CD4-positive, alpha-beta T cell treated with Interleukin-6 at 100 ng/mL for 8 hours (primary cell): ENCODE measurements at places on chromosomes 11 and 22.
A peak's percentile ranks its signal among the peaks of the same experiment; 100 is the strongest.

- no peak for DNase-seq
These were observed 40.2 kb downstream of the SNX19 start for GRCh38 chr11:130876100-130876499.

DNA sequence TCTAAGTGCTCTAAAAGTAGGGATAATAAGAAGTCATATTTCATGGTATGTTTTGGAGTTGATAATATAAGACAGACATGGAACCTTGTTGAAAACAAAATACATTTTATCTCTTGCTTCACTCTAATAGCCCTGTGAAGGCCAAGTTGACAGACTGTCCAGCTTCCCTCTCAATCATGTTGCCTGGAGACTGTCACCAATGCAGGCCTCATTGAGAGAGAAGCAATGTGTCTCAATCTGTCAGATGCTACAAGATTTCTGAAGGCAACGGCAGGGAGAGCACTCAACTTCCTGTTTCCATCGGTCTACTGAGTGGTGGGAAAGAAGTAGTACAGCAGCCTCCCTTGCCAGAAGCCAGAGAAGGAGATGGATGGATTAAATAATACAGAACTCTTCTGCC, 23.6 kb upstream of the FJX1 start:
- DNase-seq = no peak

DNA sequence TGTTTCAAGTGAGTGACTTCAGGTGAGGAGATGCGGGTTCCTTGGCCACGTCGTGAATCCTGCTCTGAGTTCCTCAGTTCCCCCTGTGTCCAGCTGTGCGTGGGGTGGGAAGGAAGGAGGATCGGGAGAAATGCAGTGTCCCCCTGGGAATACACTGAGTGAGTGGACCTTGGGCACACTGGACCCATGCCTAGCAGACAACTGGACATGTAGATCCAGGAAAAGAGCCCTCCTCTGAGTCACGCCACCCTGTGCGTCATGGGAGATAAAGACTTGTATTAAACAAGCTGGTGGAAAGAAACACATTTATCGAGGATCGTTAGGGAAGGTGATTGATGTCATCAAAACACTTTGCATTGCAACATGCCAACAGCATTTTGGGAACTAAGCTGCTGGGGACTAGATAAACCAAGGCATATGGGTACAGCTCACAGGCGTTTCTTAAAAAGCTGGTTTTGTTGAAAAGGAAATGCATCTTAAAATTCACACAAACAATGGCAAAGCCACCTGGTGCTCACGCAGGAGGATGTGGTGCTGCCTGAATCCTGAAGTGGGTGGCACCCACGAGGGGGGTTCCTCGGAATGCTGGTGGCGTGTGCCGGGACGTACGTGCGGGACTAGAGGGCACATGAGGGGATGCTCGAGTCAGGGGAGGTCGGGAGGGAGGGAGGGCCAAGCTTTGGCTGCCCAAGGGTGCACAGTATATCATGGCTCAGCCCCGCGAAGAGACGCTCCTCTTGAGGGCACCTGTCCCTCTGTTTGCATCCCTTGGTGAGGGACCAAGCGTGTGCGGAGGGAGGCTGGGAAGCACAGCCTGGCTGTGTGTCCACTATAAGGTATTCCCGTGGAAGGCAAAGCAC, 303.5 kb downstream of the TBC1D22A start:
- DNase-seq = no peak

- DNase-seq = no peak
These were observed 10.1 kb downstream of the SUSD2 start for GRCh38 chr22:24191381-24191841.

DNA sequence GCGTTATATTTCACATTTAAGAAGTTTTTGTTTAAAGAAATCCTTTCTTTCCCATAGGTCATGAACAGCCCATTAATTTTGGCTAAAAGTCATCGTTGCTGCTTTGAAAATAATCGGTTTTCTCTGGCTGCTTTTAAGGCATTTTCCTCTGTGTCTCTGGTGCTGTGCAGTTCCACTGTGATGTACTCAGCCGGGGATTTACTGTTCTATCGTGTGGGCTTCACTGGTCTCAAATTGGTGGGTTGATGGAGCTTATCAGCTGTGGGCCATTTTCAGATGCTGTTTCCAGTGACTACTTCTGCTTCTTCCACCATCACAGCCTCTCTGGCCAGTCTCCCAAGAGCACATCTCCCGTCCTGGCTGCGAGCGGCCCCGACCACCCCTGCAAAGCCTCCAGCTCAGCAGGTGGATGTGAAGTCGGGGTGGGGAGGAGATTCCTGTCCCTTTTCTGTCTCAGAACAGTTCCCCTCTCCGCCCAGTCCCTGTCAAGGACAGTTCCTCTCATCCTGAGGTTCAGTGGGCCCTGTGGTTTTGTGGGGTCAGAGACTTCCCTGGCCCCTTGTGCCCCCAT, 20.3 kb downstream of the IFITM10 start:
- no peak for DNase-seq

- DNase-seq = peak; percentile 69
These were observed 2.7 kb downstream of the RBM14 start for GRCh38 chr11:66619080-66619554.

- DNase-seq = no peak
These were observed 32.6 kb downstream of the APOL1 start for GRCh38 chr22:36285545-36285944.

DNA sequence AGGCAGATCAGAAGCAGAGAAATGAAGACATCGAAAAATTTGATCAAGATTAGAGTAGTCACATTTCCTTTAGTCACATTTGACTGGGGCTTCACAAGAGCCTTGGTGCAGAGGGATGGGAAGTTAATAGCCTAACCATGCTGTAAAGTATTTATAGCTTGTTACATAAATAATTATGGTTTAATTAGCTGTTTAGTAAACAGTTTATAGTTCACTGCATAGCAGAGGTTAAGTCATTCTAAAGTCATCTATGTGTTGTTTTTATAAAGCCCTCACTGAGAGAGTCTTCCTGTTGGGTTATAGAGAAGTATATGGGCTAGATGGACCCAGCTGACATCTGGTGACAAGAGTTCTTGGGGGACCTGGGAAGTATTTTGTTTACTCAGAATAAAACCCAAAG, 47.1 kb downstream of the INSC start:
- no peak for DNase-seq

DNA sequence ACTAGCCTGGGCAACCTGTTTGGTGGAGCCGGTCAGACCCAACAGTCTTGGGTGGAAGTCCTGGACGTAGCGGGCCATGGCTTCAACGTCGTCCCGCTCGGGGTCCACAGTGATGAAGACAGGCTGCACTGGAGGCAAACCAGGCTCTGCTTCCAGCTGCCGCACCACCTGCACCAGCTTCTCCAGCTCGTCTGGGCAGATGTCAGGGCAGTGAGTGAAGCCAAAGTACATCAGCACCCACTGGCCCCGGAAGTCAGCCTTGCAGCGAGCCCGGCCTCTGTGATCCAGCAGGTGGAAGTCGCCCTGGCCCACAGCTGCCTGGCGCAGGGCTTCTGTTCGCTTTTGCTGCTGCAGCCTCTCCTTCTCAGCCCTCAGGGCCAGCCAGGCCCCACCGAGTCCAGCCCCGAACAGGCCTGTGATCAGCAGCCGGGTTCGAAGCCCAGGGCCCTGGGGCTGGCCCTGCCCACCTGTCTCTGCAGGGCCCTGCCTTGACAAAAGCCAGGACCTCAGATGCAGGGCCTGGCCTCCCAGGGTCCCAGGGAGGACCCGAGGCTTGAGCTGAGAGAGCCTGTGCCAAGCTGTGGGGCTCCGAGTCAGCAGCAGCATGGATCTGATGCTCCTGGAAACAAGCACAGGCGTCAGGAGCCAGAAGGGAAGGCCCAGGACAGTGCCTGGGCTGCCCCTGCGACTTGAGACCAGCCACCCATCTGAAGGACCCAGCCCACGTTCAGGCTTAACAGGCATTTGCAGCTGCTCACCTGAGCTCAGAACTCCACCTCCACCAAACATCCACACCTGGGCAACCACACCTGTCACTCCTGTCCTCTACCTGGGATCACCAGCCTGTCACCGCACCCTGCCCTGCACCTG, 1.4 kb downstream of the SCO2 start:
- no peak for DNase-seq

GRCh38 chr11:17471501-17471900, 5.1 kb downstream of the ABCC8 start:
- no peak for DNase-seq

GRCh38 chr11:124877910-124878758, 12.9 kb downstream of the ROBO3 start:
- no peak for DNase-seq

DNA sequence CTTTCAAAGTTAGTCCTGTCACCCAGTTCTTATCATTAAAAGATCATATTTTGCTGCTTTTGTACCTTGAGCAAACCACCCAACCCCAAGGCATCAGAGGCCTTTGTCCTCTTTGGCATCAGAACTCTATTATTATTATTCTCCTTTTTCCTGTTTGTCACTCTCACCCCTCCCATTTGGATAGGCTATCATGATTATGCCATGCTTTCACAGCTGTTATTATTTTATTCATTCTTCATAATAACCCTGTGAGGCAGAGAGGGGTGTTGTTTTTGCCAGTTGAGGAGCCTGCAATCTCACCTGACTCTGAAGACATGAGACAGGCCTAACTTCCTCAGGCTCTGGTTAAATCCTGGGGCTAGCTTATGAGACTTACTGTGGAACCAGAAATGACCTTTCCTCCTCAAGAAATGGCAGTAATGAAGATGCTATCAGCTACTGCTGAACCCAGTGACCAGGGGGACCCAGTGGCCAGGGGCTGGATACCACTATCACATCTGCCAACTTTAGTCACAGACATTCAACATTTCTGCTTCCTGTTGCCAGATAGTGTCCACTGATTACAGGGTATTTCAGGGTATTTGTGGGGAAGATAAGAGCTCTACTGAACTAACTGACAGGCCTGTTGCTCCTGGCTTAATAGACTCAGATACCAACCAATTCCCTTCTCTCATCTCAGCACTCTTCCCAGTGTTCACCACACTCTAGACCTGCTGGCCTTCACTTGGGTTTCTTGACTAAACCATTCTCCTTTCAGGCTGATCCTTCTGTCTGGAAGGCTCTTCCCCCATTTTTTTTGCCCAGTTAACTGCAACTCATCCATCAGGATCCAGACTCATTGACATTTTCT, 11.8 kb upstream of the SWAP70 start:
- DNase-seq = no peak
